ENCODE measurements at places on chromosomes 1 and 21. TPM values are rescaled to one million over a fixed set of nuclear protein-coding genes. Genes with fewer than 3 reads are reported as not detected.

- no peaks in the 10 kb centered on the region for H3K4me1 ChIP-seq
- no peak overlapping the region for H3K27ac ChIP-seq
- no peak for DNase-seq
- no peaks in the 10 kb centered on the region for H3K36me3 ChIP-seq
Observed at GRCh38 chr1:2601721-2602303, 15.2 kb downstream of the PRXL2B start.

- no peaks in the 10 kb centered on the region for H3K36me3 ChIP-seq
- H3K4me1 ChIP-seq = peaks cover 47% of the 10 kb centered on the region
- DNase-seq = no peak
Observed at GRCh38 chr1:218459878-218460711, 115.0 kb downstream of the TGFB2 start.

The RC3H1 gene
- total RNA-seq = 21.8 TPM

The CYP4A22 gene
- total RNA-seq = not detected

- DNase-seq = no peak
- no peaks in the 10 kb centered on the region for H3K4me1 ChIP-seq
- H3K4me3 ChIP-seq = no peak overlapping the region
- peaks cover 92% of the 10 kb centered on the region for H3K36me3 ChIP-seq
- H3K27ac ChIP-seq = no peak overlapping the region
Observed at GRCh38 chr1:161342177-161342576, 25.5 kb downstream of the CFAP126 start.

The LEFTY2 gene
- 0.13 TPM for total RNA-seq

- H3K4me1 ChIP-seq = peaks cover 94% of the 10 kb centered on the region
- H3K27ac ChIP-seq = peak overlapping the region; percentile 98
- H3K4me3 ChIP-seq = peak overlapping the region; percentile 23
- DNase-seq = peak; percentile 50
- H3K27me3 ChIP-seq = no peaks in the 10 kb centered on the region
Observed at GRCh38 chr1:234538930-234539649, 60.1 kb upstream of the TARBP1 start.

The BRINP2 gene
- 0.38 TPM for total RNA-seq

DNA sequence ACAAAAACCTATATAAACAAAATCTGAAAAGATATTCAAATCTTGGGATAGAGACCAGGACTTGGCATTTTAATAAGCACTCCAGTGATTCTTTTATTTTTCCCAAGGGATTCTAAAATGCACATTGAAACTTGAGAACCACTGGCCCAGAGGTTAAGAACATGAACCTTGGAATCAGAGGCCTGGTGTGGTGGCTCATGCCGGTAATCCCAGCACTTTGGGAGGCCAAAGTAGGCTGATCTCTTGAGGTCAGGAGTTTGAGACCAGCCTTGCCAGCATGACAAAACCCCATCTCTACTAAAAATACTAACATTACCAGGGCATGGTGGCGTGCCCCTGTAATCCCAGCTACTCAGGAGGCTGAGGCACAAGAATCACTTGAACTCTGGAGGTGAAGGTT lies 12.9 kb upstream of the CEP85 start:
- no peak overlapping the region for H3K4me3 ChIP-seq
- no peaks in the 10 kb centered on the region for H3K27me3 ChIP-seq
- no peaks in the 10 kb centered on the region for H3K4me1 ChIP-seq
- H3K36me3 ChIP-seq = no peaks in the 10 kb centered on the region
- no peak overlapping the region for H3K27ac ChIP-seq

The ACKR1 gene
- total RNA-seq = 14.9 TPM

- H3K4me1 ChIP-seq = no peaks in the 10 kb centered on the region
- peaks cover 5% of the 10 kb centered on the region for H3K27me3 ChIP-seq
- DNase-seq = peak; percentile 74
- H3K4me3 ChIP-seq = no peak overlapping the region
- no peak overlapping the region for H3K27ac ChIP-seq
Observed at GRCh38 chr1:223531742-223532341, 133.7 kb downstream of the CAPN8 start.

GRCh38 chr21:43467785-43468184 lies 40.9 kb upstream of the SIK1 start:
- H3K36me3 ChIP-seq = no peaks in the 10 kb centered on the region
- peak; percentile 22 for DNase-seq
- no peak overlapping the region for H3K4me3 ChIP-seq
- H3K4me1 ChIP-seq = no peaks in the 10 kb centered on the region
- H3K27ac ChIP-seq = no peak overlapping the region
- no peaks in the 10 kb centered on the region for H3K27me3 ChIP-seq

DNA sequence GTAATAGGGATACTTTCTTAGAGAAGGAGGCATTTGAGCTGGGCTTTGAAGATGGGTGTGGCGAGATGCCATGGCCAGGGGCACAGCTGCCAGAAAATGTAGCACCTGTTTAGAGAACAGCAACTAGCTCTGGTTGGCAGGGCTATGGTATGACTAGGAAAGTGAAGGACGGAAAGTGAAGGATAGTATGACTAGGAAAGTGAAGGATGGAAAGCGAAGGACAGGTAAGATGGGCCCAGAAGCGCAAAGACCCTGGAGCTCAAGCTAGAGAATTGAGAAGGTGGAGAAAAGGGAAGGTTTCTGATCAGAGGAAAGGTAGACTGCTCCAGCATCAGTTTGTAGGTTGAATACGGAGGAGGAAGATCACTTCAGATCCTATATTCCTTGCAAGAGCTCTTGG lies 205.4 kb downstream of the SLC35F3 start:
- H3K27me3 ChIP-seq = peaks cover 2% of the 10 kb centered on the region
- H3K27ac ChIP-seq = no peak overlapping the region
- no peaks in the 10 kb centered on the region for H3K36me3 ChIP-seq
- no peak overlapping the region for H3K4me3 ChIP-seq
- no peaks in the 10 kb centered on the region for H3K4me1 ChIP-seq

The LCE3D gene
- total RNA-seq = not detected

GRCh38 chr1:54220004-54220811 lies 20.2 kb downstream of the MRPL37 start:
- peaks cover 43% of the 10 kb centered on the region for H3K36me3 ChIP-seq
- H3K4me3 ChIP-seq = no peak overlapping the region
- peak; percentile 79 for DNase-seq
- peak overlapping the region; percentile 67 for H3K27ac ChIP-seq
- H3K4me1 ChIP-seq = peaks cover 20% of the 10 kb centered on the region

The C1orf185 gene
- total RNA-seq = not detected
